Stimulated activated naive CD8-positive, alpha-beta T cell treated with anti-CD3 and anti-CD28 coated beads, Interleukin-15, amount 100 ng/mL, for 72 hours (primary cell): ENCODE measurements at places on chromosomes 2 and 18.

- no peak for DNase-seq
Measured at GRCh38 chr2:43191947-43192516, 34.4 kb downstream of the ZFP36L2 start.

DNA sequence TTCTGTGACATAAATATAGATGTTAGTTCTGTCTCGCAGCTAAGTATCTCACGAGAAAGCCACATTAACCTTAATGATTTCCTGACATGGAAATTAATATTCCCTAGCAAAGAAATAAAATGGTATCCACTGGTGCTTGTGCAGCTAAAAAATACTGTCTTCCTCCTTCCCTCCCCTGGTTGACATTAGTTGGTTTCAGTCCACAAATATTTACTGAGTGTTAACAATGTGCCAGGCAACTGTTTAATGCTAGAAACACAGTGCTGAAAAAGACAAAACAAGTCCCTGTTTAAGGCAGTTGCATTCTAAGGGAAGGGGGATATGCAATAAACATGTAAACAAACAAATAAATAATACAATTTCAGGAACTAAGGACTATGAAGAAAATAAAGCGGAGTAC, 44.2 kb upstream of the VPS54 start:
- no peak for DNase-seq

DNA sequence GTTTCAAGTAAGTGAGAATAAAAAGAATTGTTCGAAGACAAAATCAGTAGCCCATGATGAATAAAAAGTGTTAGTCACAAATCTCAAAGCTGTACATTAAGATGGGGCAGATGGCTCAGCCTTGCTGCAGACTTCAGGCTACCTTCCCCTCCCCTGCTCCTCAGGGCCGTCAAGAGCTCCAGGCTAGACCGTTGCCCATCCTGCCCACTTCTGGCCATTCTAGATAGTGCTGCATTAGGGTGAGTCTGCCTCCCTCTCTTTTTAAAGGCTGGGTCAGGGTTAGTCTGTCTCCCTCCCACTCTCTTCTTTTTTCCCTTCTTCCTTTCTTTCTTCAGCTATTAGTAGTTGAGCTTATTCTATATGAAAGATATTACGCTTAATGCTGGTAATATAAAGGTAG, 86.0 kb downstream of the MAPRE2 start:
- DNase-seq = no peak

DNA sequence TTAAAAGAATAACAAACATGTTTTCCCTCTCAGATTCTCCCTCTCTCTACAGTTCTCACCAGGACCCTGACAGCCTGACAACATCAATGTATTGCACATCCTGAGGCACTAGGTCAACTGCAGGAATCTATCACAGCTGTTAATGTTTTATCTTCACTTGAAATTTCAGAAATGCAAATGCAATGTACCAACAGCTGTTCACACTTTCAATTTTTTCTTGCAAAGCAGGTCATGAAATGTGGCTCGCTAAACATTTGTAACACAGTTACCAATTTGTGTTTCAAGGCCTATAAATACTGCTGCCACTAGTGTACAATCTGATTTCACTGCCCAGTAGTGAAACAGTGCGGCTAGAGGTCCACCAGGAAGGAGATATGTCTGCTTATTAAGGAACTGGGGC, 147.8 kb downstream of the EXOC6B start:
- no peak for DNase-seq

- DNase-seq = no peak
Measured at GRCh38 chr18:22318745-22319407, 98.8 kb downstream of the CTAGE1 start.

DNA sequence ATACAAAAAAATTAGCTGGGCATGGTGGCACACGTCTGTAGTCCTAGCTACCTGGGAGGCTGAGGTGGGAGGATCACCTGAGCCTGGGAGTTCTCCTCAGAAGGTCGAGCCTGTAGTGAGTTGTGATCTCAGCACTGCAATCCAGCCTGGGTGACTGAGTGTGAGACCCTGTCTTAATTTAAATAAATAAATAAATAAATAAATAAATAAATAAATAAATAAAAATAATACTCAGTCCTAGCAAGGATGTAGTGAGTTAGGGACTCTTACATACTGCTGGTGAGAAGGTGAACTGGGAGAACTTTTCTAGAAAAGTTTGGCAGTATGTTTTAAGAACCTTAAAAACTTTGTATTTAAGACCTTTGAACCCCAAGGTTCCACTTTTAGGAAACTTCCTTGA, 230.0 kb downstream of the CLIP4 start:
- no peak for DNase-seq

GRCh38 chr2:118554616-118555015, 292.8 kb downstream of the EN1 start:
- DNase-seq = no peak

GRCh38 chr2:72932045-72932740, 14.9 kb downstream of the EMX1 start:
- no peak for DNase-seq

- DNase-seq = no peak
Measured at GRCh38 chr2:166494140-166494624, at the start of gene SCN7A. Gene SCN7A, minus strand, starts transcription at chr2:166494249. Its CDS starts 16,553 bp downstream, at chr2:166477696.

DNA sequence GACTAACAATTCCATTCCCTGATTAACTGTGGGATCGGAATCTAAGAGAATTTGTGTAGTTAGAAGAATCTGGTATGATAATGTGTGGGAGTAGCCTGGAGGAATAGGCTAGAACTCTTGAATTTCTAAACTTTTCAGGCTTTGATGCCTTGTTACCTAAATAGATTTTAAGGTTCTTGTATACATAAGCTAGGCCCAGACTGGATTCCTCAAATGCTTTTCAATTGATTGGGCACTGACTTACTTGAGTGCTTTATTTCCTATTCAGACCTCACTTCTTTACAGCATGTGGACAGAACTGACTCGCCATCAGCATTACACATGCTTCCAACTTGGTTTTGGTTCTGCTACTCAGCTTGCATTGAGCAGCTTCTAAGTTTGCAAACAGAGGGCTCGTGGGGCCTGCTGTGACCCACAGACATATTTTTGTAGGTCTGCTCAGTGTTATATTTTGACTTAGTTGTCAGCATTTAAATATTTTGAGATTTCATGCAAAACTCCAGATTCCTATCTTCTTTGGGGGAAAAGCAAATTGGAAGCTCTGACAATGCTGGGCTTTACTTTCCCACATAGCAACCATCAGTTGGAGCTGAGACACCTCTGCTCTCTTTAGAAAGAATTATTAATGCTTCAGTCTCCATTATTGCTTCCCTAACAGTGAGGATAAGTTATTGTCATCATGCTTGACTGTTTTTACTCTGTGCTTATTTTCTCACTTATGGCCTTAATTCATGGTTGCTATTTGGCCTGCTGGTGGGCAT, 5.7 kb downstream of the PARD3B start:
- DNase-seq = no peak

DNA sequence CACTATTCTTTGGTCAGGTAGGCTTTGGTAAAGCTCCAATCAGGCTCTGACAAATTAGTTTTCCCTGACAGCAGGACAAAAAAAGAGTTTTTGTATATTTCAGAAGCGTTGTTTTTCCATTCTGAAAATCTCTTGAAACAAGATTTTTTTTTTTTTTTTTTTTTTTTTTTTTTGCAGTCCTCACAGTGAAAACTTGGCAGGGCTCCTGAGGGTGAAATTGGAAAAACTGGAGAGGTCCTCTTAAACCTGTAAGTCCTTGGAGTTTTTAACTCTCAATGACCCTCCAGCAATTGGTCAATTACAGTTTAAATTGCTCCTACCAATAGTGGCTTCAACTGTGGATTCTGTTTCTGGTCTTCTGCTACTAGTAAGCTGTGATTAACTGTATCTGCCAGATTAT, 244.5 kb upstream of the PKDCC start:
- DNase-seq = no peak

DNA sequence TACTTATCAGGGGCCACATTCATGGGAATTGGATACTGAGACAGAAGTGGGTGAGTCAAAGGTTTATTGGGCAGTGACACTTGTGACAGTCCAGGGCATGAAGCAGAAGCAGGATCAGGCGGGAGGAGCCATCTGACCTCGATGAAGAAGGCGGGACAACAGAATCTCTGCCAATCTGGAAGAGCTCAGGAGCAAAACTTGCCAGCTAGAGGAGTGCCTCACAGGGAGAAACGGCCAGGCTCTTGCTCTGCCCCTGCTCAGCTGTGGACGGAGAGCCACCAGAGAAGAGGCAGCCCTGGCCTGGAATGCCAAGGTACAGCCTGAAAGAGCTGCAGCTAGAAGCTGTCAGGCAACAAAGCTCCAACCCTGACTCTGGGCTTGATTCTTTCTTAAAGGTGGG, 16.9 kb downstream of the DAW1 start:
- no peak for DNase-seq

GRCh38 chr2:227545990-227546389, 52.7 kb upstream of the SCYGR2 start:
- DNase-seq = no peak

DNA sequence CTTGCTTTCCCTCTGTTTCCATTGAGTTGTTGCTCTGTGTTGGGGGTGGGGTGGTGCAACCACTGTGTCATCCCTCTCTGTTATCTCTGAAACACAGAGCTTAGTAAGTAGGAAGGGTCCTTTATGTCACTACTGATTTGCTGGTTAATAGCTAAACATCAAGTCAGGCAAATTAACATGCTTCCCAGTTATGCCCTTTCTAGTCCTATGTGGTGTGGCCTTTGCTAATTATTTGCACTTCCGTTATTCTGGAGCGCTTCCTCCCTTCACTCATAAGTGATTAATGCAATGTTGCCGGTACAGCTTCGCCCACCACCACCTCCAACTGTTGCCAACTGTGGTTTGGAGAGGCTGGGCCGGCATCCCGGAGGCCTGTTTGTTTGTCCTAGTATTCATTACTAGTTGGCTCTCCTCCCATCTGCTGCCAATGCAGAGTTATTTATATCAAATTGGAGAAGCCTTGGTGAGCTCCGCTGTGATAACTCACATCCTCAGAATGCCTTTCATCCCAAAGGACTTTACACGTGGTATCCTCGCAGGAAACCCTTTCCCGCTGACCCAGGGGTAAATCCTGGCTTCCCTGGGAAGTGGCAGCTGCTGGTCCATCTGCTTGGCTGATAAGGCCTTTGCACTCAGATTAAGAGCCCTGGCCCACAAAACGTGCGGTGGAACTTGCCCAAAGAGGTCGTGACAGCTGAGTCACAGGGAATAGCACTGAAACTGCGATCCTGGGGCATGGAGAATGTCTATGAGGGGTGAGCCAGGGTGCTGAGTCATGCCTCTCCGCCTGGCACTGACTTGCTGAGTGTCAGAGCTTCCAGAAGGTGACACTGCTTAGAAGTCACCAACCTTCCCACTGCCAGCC, 72.0 kb upstream of the ZCCHC2 start:
- no peak for DNase-seq

GRCh38 chr2:104476075-104476474, 377.8 kb upstream of the POU3F3 start:
- no peak for DNase-seq

GRCh38 chr18:78145096-78145495, 834.5 kb upstream of the SALL3 start:
- no peak for DNase-seq

- no peak for DNase-seq
Measured at GRCh38 chr2:59726228-59727120, 827.0 kb downstream of the BCL11A start.

DNA sequence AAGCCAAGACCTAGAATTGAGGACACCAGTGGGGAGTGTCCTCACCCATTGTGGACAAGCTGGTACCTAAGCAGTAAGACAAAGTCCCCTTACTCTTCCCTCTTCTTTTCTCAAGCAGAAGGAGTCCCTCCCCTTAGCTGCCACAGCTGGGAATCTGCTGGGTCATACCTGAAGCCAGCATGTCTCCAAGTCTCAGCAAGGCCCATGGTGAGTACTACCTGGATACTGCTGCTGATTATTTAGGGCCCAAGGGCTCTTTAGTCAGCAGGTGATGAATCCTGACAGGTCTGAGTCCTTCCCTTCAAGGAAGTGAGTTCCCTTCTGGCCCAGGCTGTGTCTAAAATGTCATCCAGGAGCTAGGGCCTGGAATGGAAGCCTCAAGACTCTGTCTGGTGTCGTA, 198.6 kb upstream of the STK17B start:
- no peak for DNase-seq

GRCh38 chr2:70707706-70708105, 60.3 kb downstream of the ADD2 start:
- no peak for DNase-seq

DNA sequence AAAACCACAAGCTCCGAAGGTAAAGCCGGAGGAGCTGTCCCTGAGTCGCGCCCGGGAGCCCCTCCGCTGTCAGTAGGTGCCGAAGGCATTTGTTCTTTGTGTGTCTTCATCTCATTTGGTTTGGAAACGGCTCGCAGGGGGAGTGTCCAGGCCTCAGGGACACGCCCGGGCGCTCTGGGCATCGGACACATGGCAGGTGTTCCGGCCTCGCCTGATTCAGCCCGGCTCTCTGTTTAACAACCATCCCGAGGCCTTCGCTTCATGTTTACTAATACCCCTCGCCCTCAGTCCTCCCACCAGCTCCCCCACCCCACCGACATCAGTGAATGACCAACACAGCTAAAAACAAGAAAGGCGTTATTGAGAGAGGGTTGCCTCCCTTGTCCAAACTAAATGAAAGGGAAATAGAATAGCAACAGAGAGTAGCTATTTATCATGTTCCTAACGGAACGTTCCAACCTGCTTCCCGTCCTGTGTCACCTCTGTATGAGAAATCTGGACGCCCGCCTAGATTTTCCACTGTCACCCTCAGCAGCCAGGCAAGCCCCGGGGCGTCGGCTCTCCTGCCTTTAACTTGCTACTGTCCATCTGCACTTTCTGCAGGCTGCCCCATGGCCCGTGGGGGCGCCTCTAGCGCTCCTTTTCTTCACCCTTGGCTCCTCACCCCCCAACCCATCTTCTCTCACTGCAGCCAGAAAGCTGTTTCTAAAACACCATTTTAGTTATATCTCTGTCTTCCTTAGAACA, 73.9 kb downstream of the MYCN start:
- no peak for DNase-seq

DNA sequence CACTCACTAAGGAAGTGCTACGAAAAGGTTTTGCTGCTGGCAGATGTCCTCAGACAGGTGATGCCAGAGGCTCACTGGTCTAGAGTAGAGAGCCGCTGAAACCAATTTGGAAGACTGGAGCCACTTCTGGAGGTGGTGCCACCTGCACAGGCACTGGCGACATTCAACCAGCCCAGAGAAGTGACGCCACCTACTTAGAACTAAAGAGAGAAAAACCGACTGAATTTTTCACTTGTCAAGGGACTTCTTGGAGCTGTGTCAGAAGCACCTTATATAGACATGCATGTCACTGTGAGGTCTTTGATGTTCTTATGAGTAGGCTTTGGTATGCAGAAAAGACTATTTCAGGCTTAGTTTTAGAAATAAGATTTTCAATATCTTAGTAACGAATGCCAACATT, 71.4 kb downstream of the BOD1L2 start:
- DNase-seq = no peak

DNA sequence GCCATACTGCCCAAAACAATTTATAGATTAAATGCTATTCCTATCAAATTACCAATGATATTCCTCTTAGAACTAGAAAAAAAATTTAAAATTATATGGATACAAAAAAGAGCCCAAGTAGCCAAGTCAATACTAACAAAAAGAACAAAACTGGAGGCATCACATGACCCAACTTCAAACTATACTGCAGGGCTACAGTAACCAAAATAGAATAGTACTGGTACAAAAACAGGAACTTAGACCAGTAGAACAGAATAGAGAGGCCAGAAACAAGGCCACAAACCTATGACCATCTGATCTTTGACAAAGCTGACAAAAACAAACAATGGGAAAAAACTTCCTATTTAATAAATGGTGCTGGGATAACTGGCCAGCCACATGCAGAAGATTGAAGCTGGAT, 86.1 kb upstream of the KYNU start:
- DNase-seq = no peak
